Pancreas (tissue), 10 donors: ENCODE measurements at places on chromosomes 11 and 22. TPM values are rescaled to one million over a fixed set of nuclear protein-coding genes. Genes with fewer than 3 reads are reported as not detected.

- no peaks in the 10 kb centered on the region for H3K27me3 ChIP-seq
- DNase-seq: no peak
- no peaks in the 10 kb centered on the region for H3K4me1 ChIP-seq
- no peaks in the 10 kb centered on the region for H3K36me3 ChIP-seq
- H3K27ac ChIP-seq: no peak overlapping the region
These were observed 234.1 kb downstream of the KIRREL3 start for GRCh38 chr11:126766440-126766839.

DNA sequence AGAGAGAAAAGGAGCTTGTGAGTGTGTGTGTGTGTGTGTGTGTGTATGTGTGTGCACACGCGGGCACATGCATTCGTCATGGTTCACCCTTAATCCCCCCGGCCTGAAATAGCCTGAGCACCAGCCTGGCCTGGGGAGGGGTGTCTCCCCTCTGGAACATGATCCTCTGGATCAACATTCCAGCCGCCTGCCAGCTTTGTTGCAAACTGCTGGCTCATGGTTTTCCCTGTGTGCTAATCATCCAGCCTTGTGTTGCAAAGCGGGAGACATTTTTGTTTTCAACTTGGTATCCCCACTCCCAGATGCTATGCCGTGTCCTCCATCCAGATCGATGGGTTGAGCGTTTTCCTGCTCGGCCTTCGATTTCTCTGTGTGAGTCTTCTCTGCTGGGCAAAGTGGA lies 94.3 kb downstream of the FEZ1 start:
- H3K27ac ChIP-seq: no peak overlapping the region
- DNase-seq: no peak
- no peak overlapping the region for H3K4me3 ChIP-seq
- peaks cover 12% of the 10 kb centered on the region for H3K36me3 ChIP-seq
- H3K27me3 ChIP-seq: no peaks in the 10 kb centered on the region

DNA sequence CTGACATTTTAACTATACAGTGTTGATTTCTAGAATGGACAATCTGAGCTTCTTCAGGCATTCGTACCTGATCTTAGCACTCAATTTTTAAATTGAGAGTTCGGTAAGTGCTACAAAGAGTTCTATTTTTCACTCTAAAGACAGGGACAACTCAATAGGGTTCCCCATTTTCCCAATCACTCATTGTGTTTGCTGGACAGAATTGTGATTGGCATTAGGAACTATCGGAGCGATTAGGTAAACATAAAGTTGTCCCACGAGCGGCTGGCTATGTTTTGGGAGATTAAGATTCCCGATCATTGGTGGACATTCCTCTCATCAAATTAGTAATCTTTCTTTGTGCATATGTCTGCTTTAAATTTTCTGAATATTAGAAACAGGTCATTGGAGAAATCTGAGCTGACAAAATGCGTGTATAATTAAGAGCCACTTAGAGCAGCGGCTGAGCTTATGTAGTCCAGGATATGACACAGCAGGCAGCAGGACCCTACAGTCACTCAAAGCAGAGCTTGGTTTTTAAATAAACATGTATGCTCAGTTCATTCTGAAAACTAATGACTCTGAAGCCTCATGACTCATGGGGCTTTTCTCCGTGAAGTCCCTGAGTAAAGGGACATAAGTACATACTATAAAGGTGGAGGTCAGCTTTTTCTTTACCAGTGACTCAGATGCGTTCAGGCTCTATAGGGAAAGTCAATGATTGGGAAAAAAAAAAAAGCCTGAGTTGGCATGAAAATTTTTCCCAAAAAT lies 109.4 kb downstream of the GRIA4 start:
- no peaks in the 10 kb centered on the region for H3K4me1 ChIP-seq
- DNase-seq: no peak
- no peak overlapping the region for H3K4me3 ChIP-seq
- no peak overlapping the region for H3K27ac ChIP-seq
- H3K27me3 ChIP-seq: no peaks in the 10 kb centered on the region

GRCh38 chr11:110251836-110252235 lies 44.6 kb downstream of the RDX start:
- no peak for DNase-seq
- H3K4me1 ChIP-seq: peaks cover 6% of the 10 kb centered on the region
- H3K36me3 ChIP-seq: no peaks in the 10 kb centered on the region
- H3K4me3 ChIP-seq: no peak overlapping the region

SEPTIN5 gene
- 7.7 TPM for total RNA-seq

VSTM5 gene
- 0.23 TPM for total RNA-seq

OR51B2 gene
- total RNA-seq: not detected

DNA sequence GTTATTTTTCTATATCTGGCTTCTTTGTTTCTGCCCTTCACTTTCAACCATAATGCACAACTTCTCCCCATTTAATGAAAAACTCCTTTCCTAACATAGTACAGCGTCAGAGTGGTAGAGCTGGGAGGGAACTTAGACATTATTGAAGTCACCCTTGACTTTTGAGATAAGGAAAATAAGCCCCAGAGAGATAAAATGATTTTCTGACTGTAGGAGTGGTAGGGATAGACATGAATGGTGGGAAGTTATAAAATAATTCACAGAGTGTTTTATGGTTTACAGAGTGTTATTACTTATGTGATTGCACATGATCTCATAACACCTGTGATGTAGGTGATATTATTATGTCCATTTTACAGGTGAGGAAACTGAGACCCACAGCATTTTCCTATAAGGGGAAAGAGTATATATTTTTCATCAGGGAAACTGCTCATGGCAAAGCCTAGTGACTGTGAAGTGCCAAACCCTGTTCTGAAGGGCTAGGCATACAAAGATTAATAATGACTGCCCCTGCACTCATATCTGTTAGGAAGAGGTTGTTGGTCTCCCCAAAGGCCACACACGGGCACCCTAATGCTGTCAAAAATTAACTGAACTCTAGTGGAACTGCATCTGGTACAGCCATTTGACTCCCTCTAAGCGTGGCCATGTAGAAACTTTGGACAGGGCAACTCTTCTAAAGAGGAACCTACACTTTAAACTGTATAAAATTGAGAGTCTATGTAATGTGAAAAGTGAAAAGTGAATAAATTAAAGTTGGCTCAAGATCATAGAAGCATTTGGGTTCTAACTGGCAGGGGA lies 61.1 kb upstream of the PICALM start:
- H3K27ac ChIP-seq: no peak overlapping the region
- no peaks in the 10 kb centered on the region for H3K4me1 ChIP-seq
- DNase-seq: no peak
- no peaks in the 10 kb centered on the region for H3K36me3 ChIP-seq
- no peak overlapping the region for H3K4me3 ChIP-seq
- no peaks in the 10 kb centered on the region for H3K27me3 ChIP-seq

DNA sequence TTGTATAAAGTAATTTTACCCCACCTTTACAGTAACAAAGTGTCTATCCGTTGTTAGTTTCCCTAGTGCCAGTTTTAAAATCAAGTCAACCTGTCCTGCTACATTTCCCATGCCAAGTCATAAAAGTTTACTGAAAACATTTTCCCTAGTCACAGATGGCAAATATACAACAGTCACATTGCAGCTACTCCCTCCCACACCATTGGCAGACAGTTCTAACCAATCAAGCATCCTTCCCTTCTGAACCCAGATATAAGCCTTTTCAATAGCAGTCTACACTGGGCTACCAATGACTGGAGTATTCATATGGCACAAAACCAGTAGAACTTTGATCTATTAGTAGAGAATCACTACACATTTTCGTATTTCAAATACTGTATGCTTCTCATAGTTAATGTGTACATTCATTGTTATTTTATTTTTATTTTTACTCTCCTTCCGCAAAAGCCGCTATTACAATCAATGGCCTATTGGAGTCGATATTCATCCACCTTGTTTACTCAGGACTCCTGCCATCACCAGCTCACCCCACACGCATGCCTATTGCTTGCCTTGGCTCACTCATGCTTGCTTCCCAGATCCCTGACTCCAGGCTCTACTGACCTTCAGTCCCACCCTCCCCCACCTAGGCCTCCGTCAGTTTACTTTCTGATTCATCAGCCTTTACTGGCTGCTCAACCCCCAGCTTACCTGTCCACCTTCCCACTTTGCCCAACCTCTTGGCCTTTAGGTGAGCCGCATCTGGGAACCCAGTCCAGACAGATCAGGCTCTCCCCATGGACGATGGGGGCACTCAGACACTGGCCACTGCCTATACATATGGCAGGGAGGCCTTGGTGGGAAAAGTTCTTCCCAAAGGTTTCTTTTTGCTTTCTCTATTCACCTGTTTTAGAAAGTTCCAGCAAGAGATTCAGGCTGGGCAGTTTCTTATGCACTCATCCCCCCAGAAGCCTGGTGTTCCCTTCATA lies 408.4 kb downstream of the SOX6 start:
- no peak overlapping the region for H3K4me3 ChIP-seq
- no peaks in the 10 kb centered on the region for H3K4me1 ChIP-seq
- no peaks in the 10 kb centered on the region for H3K27me3 ChIP-seq
- H3K27ac ChIP-seq: no peak overlapping the region

GRCh38 chr11:86676533-86677154 lies 4.2 kb upstream of the ME3 start:
- peaks cover 4% of the 10 kb centered on the region for H3K4me1 ChIP-seq
- no peaks in the 10 kb centered on the region for H3K36me3 ChIP-seq

DNA sequence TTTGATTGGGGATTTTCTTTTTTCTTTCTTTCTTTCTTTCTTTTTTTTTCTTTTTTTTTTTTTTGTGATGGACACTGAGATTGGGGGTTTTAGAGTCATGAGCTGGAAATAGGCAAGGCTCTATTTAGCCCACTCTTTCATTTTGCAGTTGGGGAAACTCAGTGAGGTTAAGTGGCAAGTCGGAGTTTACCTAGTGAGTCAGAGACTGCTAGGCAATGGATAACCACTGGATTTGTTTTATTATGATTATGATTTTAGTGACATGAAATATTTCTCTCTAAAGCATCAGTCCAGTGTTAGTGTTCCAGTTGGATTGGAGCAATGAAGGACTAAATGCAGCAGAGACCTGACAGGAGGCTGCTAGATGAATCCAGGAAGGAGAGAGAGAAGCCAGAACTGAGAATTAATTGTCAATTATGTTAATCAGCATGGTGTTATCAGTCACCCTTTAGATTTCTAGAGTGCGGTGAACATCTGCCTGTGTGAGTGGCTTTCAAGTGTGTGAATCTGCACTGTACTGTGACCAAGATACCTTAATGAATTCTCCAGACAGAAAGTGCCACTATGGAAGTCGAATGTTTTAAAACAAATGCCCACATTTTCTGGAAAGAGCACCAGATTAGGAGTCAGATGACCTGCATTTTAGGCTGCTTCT lies 10.9 kb downstream of the BMAL1 start:
- no peaks in the 10 kb centered on the region for H3K4me1 ChIP-seq
- H3K36me3 ChIP-seq: no peaks in the 10 kb centered on the region
- no peak overlapping the region for H3K27ac ChIP-seq
- no peak for DNase-seq

TRIM49 gene
- total RNA-seq: not detected

- no peaks in the 10 kb centered on the region for H3K36me3 ChIP-seq
- no peak overlapping the region for H3K4me3 ChIP-seq
- H3K27me3 ChIP-seq: no peaks in the 10 kb centered on the region
- H3K4me1 ChIP-seq: no peaks in the 10 kb centered on the region
- DNase-seq: no peak
These were observed 101.8 kb upstream of the ASPHD2 start for GRCh38 chr22:26327306-26327705.

DNA sequence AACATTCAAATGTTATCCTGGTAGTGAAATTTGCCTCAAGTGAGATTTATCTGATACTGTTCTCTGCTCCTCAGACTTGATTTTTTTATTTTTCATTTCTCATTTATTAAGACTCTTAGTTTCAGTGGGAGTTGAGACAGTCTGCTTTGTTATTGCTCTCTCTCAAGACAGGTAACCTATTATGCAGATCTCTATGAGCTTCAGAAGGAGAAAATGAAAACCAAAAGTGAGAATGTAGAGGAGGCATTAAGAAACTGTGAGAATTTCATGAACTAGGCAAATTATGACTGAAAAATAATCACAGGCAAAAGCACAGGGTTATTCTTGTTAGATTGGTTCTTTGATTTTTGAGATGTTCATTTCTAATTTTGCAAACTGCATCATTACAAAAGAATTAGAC lies 290.0 kb upstream of the CHORDC1 start:
- H3K27ac ChIP-seq: no peak overlapping the region
- no peaks in the 10 kb centered on the region for H3K36me3 ChIP-seq
- H3K4me1 ChIP-seq: no peaks in the 10 kb centered on the region
- no peaks in the 10 kb centered on the region for H3K27me3 ChIP-seq
- no peak overlapping the region for H3K4me3 ChIP-seq

PHF21B gene
- total RNA-seq: not detected

SMTN gene
- total RNA-seq: 33.8 TPM

IRAG1 gene
- 1.8 TPM for total RNA-seq

NXPE1 gene
- not detected for total RNA-seq

OR10A5 gene
- not detected for total RNA-seq

DNA sequence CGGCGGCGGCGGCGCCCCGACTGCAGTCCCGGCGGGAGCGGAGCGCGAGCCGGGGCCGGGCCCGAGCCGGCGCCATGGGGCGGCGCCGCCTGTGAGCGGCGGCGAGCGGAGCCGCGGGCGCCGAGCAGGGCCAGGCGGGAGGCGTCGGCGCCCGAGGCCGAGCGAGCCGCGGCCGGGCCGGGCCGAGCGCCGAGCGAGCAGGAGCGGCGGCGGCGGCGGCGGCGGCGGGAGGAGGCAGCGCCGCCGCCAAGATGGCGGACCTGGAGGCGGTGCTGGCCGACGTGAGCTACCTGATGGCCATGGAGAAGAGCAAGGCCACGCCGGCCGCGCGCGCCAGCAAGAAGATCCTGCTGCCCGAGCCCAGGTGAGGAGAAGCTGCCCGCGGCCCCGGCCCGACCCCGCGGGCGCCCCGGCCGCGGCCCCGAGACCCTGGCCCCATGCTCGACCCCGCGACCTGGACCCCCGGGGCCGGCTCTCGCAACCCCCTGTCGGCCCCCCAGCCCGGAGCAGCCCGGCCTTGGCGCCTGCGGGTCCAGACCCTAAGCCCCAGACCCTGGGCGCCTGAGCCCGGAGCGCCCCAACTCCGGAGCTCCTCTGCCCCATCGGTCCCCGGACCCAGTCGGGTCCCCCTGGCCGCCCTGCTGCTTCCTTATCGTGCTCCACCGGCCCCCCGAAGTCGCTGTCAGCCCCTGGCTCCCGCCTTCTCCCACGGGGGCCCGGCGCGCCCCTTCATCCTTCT lies at the start of gene GRK2:
TSS of gene GRK2 (plus strand) at position 25 of the 739 bp plus-strand sequence. CDS start at position 252, 227 bp downstream.
- H3K36me3 ChIP-seq: no peaks in the 10 kb centered on the region
- peak; percentile 72 for DNase-seq
- H3K27me3 ChIP-seq: no peaks in the 10 kb centered on the region
- peaks cover 21% of the 10 kb centered on the region for H3K4me1 ChIP-seq
- H3K4me3 ChIP-seq: peak within 1 kb of the TSS; percentile 96

DNA sequence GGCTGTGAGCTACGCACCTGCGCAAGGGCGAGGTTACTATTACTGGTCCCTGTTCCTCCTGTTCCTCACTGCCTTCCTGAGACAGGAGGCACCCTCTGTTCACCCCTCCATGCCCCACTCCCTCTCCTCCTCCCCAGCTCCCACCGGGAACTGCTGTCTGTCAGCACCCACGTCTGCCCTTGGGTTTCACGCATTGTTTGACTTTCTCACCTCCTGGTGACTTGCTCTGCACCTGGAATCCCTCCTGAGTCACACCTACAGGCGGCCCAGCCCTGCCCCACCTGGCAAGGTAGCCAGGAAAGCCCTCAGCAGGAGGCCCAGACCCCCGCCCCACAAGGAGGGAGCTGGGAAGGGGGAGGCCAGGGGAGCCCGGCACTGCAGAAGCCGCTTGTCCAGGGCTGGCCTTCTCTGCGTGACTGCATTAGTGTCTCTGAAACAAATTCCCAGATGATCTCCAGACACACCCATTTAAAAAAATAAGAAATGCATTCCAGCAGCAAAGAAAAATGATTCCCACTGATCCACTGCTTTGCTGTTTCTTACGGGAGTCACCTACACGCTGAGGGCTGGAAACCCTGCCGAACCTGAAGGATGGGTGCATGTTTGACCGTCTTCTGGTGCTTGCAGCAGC lies 86.4 kb downstream of the CELSR1 start:
- H3K27ac ChIP-seq: no peak overlapping the region
- no peaks in the 10 kb centered on the region for H3K27me3 ChIP-seq
- H3K36me3 ChIP-seq: no peaks in the 10 kb centered on the region
- no peak overlapping the region for H3K4me3 ChIP-seq
- DNase-seq: no peak
